Adipose tissue (tissue), 3 donors: ENCODE measurements at places on chromosomes 7 and 10. TPM values are rescaled to one million over a fixed set of nuclear protein-coding genes. Genes with fewer than 3 reads are reported as not detected.

KCNMA1 gene
- 2.5 TPM for polyA plus RNA-seq

LRRC61 gene
- polyA plus RNA-seq, result 1.3 TPM

ESYT2 gene
- 22.0 TPM for polyA plus RNA-seq

INHBA gene
- 0.07 TPM for polyA plus RNA-seq

ABCA13 gene
- not detected for polyA plus RNA-seq

TYW1B gene
- polyA plus RNA-seq, result 0.56 TPM

PTPRZ1 gene
- 0.76 TPM for polyA plus RNA-seq

CALHM1 gene
- not detected for polyA plus RNA-seq

NPY gene
- not detected for polyA plus RNA-seq

NDUFB2 gene
- 407 TPM for polyA plus RNA-seq

PAX4 gene
- not detected for polyA plus RNA-seq

VWDE gene
- polyA plus RNA-seq, result 0.20 TPM

FKBP9 gene
- 75.1 TPM for polyA plus RNA-seq

GIMAP1 gene
- 1.9 TPM for polyA plus RNA-seq

FAM25G gene
- polyA plus RNA-seq, result not detected

FKBP6 gene
- polyA plus RNA-seq, result 0.03 TPM

PLEKHS1 gene
- 0.01 TPM for polyA plus RNA-seq

TNRC18 gene
- polyA plus RNA-seq, result 45.5 TPM

CD36 gene
- polyA plus RNA-seq, result 612 TPM

ATP5MK gene
- polyA plus RNA-seq, result 371 TPM

KIFBP gene
- 22.3 TPM for polyA plus RNA-seq

SLC18A2 gene
- polyA plus RNA-seq, result 0.43 TPM

WDFY4 gene
- 0.34 TPM for polyA plus RNA-seq

CLCN1 gene
- polyA plus RNA-seq, result not detected

CCL24 gene
- 0.34 TPM for polyA plus RNA-seq

BHLHA15 gene
- polyA plus RNA-seq, result not detected
